ENCODE measurements at places on chromosomes 5 and 9.

DNA sequence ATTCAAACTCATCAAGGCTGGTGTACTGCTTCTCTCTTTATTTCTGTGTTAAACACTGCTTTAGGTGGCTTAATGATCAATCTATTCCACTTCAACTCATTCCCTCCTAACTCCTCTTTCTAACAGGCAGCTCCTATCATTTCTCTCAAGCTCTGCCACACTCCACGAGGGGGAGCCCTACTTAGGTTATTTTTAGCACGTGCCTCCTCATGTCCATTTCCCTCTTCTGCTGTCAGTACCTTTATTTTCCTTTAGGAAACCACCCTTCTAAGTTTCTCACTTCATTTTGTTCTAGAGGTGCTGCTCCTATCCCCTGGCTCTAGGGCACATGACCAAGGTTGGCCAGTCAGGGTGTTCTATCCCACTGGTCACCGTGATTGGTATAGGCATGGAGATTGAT lies 6.7 kb upstream of the BRINP1 start:
- no peak for DNase-seq

DNA sequence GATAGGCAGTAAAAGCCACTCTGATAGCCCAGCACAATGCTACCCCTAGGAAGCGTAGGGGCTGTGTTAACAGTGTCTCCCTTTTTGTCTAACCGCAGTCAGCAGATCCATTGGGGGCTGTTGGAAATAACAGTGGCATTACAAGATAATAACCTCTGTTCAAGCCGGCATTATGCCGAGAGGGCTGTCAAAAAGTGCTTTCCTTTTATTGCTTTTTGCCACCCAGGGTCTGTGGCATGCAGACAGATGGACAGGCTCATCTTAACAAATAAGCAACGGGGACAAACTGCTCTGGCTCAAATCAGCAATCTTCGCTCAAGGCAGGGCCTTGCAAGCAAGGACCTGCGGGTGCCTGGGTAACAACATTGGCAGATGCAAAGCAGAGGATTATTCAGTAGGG lies 123.3 kb downstream of the TLR4 start:
- DNase-seq = no peak

GRCh38 chr5:95555553-95555952 lies 652 bp downstream of the ARSK start:
- DNase-seq = no peak

DNA sequence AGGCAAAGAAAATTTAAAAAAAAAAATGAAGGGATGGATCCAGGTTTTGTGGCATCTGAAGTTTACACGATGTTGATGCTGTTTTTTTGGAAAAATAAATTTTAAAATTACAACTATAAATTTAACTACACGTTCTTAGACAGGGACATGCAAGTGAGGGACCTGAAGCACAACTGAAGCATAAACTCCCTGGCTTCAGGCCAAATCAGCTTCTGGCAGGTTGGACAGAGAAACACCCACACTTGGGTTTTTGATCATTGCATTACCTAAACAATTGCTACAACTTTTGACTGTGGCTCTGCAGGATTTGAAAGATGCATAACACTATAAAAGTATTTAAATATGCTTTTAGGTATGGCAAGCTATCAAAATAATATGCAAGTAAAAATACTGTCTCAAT lies 1318.3 kb upstream of the DMAC1 start:
- no peak for DNase-seq

- no peak for DNase-seq
Measured at GRCh38 chr5:14343376-14343775, 200.2 kb downstream of the TRIO start.

GRCh38 chr5:14965815-14966214 lies 94.2 kb upstream of the ANKH start:
- DNase-seq = no peak
